Activated naive CD4-positive, alpha-beta T cell treated with anti-CD3 and anti-CD28 coated beads for 36 hours (primary cell): ENCODE measurements at places on chromosomes 6 and 20.

DNA sequence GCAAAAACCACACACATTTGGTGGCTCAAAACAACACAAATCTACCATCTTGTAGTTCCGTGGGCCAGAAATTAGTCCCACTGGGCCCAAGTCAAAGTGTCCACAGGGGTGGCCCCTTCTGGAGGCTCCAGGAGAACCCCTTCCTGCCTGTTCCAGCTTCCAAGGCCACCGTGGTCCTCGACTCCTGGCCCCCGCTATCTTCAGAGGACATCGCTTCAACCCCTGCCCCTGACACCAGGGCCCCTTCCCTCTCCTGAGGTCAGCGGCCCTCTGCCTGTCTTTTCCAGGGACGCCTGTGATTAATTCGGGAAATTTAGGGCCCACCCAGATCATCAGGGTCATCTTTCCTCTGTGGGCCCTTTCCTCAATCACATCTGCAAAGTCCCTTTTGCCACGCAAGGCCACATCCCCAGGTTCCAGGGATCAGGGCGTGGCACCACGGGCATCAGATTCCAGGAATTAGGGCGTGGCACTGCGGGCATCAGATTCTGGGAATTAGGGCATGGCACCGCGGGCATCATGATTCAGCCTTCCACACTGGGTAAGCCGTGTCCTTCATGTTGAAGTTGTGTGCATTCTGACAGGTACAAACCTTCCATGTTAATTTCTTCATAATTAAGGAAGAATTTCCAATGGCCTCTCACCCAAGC, 59.9 kb upstream of the SMOC2 start:
- no peak for DNase-seq

DNA sequence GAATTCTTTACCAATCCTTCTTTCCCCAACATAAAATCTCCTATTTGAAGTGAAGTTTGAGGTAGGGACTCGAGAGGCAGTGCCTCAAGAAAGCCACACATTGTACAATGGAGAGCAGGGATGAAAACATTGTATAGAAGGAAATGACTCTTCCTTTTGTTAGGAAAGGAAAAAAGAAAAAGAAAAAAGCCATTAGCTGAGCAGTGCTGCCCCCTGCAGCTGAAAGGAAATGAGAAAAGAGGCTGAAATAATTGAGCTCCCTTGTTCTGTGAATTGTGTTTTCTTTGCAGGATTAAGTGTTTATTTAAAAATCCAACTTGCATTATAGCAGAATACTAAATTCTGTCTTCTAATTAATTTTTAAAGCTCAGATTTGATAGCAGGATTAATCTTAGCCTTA, 162.9 kb upstream of the SASH1 start:
- DNase-seq, result peak; percentile 18

DNA sequence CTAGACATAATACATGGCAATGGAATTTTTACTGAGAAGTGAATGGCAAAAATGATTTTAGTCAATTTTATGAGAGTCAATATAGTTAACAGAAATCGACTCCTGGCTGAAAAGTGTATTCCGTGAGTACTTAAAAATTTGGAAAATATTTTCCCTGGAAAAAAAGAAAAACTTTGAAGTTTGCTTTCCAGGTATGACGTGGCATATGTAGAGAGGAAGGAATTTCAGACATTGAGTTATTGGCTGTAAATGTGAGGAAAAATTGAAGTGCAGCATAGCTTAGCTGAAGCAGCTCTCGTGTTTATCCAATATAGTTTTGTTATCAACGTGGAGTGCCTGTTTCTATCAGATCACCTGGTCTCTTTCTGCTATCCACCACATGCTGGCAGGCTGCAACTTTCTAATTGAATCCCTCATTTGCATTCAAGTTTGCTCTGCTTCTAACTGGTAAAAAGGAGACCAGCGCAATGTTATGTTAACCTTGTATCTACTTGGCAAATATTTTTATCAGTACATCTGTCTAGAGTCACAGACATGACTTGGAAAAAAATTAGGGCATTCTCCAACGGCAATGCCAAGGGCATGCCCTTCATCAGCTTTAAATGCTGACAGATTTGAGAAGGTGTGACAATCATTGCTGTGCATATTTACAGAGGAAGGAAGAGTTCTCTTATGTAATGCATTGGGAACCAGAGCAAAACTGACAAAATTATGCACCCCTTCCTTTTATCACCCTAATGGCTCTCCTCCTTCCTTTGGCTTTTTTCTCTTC, 1102.8 kb upstream of the FLRT3 start:
- DNase-seq, result no peak

DNA sequence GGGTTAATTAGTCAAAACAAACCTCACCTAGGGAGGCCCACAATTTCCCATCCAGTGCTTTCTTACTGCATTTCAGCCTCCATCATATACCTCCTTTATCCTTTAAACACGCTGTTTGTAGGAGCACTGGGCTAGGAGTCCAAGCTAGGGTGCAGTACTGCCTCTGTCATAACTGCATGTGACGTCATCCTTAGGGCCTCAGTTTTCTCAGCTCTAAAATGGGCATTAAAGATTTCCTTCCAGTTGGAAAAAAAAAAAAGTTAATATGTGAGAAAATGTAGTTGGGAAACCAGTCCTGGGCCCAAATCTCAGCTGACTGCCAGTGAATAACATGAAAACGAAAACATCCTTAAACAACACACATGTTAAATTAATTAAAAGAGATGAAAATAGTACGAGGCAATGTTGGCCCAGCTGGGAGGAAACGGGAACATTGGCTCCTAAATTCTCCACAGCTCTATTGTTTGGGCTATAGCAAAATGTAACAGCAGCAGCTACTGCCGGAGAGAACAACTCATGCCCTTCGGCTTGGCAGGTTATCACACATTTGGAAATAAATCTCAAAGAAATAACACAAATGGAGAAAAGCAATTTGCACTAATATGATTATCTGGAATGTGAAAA, 79.9 kb upstream of the CCDC167 start:
- no peak for DNase-seq
